EL (cell line): ENCODE measurements at places on chromosomes 7 and 10.

- DNase-seq, result no peak
These were observed 68.4 kb downstream of the ELFN1 start for GRCh38 chr7:1738511-1738910.

DNA sequence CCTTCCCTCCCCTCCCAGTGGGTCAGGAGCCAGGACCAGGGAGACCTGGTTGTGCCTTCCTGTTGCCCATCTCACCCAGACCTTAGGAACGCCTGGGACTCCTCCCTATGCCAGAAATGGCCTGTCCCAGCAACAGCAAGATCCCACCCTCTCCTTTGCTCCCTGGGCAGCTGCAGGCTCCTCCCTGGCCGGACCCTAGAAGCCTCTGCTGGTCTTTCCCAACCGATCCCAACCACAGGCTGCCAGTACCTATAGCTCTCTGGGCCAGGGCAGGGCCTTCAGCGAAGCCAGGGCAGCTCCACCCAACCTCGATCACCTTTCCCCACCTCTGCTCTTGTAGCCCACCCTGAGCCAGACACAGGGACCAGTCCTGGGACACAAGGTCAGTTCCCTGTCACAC lies 21.9 kb downstream of the LDB3 start:
- DNase-seq, result no peak

DNA sequence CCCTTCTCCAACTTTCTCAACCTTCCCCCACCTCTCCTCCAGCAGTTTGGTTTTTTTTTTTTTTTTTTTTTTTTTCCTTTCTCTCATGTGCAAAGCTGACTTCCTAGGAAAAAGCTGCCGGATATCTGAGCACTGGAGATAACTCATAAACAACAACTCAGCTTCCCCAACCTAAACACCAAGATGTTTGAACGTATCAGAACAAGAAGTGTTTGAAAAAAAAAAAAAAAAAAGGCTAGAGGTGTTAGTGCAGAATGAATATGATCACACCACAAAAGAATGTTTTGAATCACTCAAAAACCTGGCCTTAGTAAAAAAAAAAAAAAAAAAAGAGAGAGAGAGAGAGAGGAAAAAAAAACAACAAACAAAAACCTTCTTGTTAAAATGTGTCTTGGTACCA lies 11.2 kb downstream of the GATA3 start:
- DNase-seq, result no peak

DNA sequence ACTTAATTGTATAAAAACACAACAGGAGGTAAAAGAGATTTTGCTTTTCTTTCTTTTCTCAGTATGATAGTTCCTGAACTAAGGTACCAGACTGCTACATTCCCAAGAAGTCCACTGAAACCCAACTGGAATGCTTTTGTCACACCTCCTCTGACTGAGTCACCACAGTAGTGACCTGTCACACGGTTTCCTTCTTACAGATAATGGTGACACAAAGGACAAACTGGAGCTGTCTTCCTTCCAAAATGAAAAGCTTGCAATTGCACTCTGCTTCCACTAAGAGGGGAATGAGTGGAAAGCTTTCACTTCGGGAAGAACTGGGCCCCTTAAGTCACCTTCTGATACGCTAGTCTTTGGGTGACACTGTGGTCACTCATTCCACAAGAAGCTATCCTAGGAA lies 122.2 kb downstream of the KMT2E start:
- DNase-seq, result peak; percentile 20
